NCI-H1092 treated with DMSO at 0.1 percent for 48 hours (cell line): ENCODE measurements at places on chromosomes 11 and 22.

DNA sequence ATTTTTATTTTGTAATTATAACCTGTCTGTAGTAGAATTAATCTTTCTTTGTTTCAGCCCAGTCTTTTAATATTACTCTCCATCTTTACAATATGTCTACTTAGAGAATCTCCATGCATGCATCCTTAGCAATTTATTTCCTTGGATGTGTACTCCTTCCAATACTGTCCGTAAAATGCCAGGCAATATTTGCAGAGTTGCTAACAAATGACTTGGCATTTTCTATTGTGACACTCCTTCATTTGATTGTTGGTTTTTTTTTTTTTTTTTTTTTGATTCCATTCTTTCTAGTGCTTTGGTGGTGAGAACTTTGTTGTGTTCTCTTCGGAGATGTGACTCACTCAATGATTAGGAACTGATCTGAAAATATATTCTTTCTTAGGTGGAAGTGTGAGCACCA is 220.3 kb downstream of the CNTN5 start:
- DNase-seq = no peak

GRCh38 chr11:61773809-61774208 is 18.6 kb downstream of the TMEM258 start:
- no peak for DNase-seq

- DNase-seq = no peak
Observed at GRCh38 chr22:45446216-45446615, 32.7 kb downstream of the RIBC2 start.

DNA sequence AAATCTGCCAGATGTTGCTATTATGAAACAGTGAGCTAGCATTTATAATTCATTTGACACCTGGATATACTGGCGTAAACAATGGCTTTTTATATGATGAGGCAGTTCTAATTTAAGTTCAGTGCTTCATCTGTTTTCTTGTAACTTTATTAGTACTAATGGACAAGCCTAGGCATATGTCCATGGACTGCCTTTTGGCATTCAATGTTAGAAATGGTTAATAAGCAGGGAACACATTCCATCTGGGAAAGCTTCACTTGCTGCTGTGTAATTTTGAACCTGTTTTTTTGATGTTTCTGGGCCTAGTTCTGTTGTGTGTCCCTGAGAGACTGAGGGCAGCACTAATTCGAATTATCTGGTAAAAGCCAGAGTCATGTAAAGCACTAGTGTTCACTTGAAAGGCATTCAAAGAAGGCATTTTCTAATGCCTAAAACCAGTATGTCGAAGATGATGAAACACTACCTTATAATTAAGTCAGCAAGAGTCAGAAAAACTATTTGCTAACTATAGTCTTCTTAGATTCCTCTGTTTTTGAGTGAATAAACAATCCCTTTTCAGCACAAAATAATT is 138.5 kb downstream of the SWAP70 start:
- no peak for DNase-seq

DNA sequence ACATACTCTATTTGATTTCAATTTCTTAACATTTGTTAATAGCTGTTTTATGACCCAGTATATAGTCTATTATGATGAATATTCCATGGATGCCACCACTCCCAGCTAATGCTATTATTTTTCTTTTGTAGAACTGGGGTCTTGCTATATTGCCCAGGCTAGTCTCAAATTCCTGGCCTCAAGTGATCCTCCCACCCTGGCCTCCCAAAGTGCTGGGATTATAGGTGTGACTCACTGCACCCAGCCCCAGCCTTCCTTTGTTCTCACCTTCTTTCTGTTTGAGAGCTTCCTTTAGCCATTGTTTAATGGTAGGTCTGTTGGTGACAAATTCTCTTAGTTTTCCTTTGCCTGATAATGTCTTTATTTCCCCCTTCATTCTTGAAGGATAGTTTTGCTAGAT is 52.9 kb upstream of the AMOTL1 start:
- no peak for DNase-seq

- DNase-seq = peak; percentile 85
Observed at GRCh38 chr11:16815047-16815767, 76.8 kb downstream of the C11orf58 start.

GRCh38 chr11:72001834-72002591 is 3.3 kb downstream of the IL18BP start:
- DNase-seq = no peak

- DNase-seq = no peak
Observed at GRCh38 chr11:113634940-113635575, 71.0 kb downstream of the TMPRSS5 start.

- DNase-seq = no peak
Observed at GRCh38 chr11:2310073-2310785, 8.4 kb downstream of the TSPAN32 start.

GRCh38 chr11:59247531-59248227 is 35.0 kb upstream of the MPEG1 start:
- DNase-seq = no peak

- no peak for DNase-seq
Observed at GRCh38 chr11:680970-681369, 14.1 kb downstream of the DEAF1 start.

- no peak for DNase-seq
Observed at GRCh38 chr11:27387362-27387761, 24.3 kb upstream of the CCDC34 start.

GRCh38 chr22:32823024-32823730 is 21.7 kb downstream of the TIMP3 start:
- peak; percentile 4 for DNase-seq

GRCh38 chr11:61771985-61772455 is 19.6 kb downstream of the MYRF start:
- no peak for DNase-seq

DNA sequence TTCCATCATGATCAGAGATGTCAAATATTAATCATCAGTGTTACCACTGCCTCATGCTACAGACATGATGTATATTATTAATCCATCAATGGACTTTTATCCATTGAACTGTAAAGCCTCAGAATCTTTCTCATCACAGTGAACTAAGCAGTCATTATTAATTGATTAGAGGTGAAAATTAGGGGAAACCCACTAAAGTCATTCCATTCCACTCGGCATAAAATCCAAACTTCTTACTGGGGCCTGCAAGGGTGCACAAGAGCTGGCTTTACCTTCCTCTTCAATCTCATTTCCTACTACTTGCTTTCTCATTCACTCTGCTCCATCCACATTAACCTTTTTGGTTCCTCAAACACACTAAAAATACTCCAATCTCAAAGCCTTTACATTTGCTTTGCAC is 7.9 kb upstream of the CD44 start:
- DNase-seq = no peak

DNA sequence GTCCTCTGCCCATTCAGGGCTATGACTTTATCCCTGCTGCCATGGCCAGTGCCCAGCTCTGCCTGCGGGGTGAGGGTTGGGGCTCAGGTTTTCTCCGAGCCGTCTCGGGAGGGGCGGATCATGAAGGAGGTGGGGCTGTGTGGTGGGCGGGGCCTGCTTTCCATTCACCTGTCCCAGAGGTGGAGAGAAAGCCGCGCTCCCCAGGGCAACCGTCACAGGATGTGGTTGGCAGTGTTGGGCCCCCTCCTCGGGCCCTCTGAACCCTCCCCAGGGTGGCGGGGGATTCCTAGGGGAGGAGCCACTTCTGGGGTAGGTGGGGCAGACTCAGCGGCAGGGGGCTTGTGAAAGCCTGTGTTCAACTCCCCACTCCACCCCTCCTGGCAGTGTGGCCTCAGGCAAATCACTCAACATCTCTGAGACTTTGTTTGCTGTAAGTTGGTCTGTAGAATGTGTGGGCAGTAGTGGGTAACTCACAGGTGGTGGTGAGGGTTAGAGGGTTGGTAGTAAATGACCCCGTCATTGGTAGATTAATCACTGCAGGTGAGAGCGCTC is 50.3 kb downstream of the CD6 start:
- no peak for DNase-seq

- no peak for DNase-seq
Observed at GRCh38 chr11:85827748-85828639, 17.1 kb upstream of the SYTL2 start.

DNA sequence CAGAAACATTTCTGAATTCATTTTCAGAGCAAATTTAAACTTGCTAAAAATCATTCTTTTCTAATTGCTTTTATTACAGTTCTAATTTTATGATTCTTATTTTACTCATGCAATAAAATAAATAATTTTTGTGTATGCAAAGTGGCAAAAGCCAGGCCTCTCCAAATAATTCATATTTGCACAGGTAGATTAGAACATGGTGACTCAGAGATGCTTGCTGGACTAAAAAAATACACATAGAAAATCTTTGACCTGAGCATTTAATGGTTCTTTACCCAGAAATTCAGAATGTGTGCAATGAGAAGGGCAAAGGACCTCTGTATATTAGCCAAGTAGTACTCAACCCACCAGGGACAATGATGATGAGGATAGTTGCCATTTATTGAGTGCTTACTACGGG is 15.3 kb downstream of the MAP6 start:
- no peak for DNase-seq

DNA sequence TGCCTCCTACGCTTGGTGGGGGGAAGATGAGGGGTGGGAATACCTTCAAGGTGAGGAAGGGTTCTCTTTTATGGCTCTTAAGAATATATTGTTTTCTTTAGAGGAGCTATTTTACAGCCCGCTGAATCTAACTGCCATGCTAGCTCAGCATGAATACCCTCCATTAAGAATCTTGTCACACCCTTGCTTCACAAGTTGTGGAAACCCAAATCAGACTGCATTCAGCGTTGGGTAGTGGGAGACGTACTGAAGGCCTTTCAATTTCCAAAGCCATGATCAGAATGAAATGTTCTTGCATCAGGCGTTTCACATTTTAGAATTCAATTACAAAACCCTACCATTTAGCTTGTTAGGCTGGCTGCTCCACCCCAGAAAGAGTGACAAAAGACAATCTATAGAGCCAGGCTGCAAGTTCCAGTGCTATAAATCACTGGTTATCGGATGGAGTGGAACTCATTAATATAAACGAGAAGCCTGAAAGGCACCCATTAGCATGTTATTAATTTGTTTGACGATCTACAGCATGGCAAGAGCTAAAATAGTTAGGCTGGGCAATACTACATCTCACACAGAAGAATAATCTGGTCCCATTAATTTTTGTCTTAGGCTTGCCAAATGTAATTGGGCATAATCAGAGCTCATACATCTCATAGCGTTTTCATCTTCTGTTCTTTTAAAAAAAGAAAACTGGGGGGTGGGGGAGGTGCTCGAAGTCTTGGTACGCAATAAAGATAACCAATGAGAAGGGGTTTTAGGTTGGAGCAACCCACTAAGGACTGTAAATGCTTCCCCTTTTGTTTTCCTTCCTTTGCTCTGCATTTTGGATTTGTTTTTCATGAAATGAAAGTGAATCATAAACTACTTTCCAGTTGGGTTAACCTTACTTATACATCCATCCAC is 57.5 kb downstream of the ABTB2 start:
- DNase-seq = no peak

DNA sequence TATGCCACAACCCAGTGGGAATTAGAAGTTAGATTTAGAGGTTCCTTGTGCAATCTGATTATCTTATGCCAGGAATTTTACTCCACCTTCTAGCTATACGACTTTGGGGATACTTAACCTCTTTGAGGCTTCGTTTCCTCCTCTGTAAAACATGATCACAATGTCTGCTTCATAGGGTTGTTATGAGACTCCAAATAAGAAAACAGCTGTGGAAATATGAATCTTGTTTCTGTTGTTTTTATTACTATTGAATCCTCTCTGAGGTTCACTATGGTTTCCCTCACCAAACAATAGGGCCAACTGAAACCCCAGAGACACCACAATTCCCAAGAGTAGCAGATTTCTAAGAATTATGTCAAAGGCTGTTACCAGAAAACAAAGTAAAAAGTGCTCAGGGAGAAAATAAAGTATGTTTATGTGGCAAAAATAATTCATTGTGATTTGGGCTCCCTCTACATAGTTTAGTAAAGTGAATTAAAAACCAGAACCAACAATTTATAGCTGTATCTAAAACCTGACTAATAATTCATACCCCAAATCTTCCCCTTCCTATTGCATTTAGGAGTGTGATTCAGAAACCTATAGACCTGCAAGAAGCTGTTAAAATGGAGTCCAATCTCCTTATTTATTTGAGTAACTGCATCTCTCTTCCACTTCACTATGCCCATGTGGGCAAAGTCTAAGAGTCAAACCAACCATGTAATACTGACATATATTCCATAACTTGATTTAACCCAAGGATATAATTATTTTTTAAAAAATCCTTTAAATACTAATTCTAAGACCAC is 38.4 kb downstream of the AMBRA1 start:
- DNase-seq = no peak

DNA sequence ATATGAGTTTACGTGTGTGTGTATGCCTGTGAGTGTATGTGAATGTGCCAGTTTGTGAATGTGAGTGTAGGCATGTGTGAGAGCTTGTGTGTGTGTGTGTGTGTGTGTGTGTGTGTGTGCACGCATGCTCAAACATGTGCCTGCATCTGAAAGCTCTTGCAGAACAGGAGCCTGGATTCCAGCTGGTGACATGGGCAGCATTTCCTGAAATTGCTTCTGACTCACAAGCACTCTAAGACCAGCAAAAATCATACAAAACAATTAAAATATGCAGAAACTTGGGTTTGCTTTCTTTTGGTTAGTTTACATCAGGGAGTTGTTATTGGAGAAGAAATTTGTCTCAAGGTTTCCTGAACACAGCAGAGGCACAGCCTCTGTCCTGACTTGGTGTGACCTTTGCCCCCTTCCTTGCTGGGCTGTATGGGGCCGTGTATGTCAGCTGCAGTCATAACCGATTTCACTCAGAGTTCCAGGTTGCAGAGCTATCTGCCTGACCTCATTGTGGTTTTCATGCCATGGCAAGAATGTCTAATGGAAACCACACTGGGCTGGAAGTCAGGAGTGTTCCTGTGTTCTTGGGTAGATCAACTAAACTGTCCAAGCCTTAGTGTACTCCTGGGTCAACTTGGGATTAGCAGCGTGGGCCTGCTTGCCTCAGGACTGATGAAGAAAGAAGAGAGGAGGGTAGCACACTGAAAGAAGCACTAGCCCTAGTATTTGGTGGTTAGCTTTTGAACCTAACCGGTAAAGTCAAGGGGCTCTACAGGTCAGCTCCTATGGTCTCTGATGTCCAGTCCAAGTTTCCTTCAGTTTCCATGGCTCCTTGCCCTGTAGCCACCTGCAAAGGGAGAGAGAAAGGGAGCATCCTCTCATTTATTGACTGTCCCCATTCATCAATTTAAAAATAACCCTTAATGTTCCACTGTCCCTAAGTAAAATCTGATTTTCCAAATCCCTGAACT is 143.7 kb downstream of the SNX19 start:
- DNase-seq = no peak

- DNase-seq = no peak
Observed at GRCh38 chr11:26569646-26570045, 2.4 kb downstream of the MUC15 start.

GRCh38 chr22:22941831-22942510 is 54.4 kb downstream of the IGLL5 start:
- no peak for DNase-seq

- DNase-seq = no peak
Observed at GRCh38 chr11:75453916-75454655, 21.1 kb upstream of the KLHL35 start.

- no peak for DNase-seq
Observed at GRCh38 chr11:105432241-105432995, 177.5 kb upstream of the GRIA4 start.

- DNase-seq = no peak
Observed at GRCh38 chr11:133136376-133136775, 395.9 kb downstream of the OPCML start.
